ENCODE measurements at places on chromosomes 12 and 14. TPM values are rescaled to one million over a fixed set of nuclear protein-coding genes. Genes with fewer than 3 reads are reported as not detected.

- DNase-seq, result peak; percentile 75
Observed at GRCh38 chr14:103207388-103208072, 84.3 kb downstream of the TNFAIP2 start.

The OR6C4 gene
- polyA plus RNA-seq, result not detected

DNA sequence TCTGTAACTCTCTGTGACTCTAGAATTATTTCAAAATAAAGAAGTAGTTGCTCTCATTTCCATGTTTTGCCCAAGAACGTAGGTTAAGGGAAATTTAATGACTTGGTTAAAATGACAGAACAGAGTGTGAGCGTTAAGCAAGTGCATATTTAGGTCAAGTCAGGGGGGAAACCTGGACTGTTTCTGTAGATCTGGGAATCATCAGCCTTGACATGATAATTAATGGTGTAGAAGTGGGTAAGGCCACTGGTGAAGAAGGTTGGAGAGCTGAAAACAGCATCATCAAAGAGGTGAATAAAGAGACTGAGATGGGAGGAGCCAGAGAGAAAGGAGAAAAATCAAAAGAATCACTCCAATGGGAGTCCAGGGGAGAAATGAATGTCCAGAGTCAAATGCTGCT, 49.4 kb upstream of the STK38L start:
- DNase-seq, result no peak

- no peak for DNase-seq
Observed at GRCh38 chr14:105398726-105399465, 558 bp downstream of the TEX22 start.

DNA sequence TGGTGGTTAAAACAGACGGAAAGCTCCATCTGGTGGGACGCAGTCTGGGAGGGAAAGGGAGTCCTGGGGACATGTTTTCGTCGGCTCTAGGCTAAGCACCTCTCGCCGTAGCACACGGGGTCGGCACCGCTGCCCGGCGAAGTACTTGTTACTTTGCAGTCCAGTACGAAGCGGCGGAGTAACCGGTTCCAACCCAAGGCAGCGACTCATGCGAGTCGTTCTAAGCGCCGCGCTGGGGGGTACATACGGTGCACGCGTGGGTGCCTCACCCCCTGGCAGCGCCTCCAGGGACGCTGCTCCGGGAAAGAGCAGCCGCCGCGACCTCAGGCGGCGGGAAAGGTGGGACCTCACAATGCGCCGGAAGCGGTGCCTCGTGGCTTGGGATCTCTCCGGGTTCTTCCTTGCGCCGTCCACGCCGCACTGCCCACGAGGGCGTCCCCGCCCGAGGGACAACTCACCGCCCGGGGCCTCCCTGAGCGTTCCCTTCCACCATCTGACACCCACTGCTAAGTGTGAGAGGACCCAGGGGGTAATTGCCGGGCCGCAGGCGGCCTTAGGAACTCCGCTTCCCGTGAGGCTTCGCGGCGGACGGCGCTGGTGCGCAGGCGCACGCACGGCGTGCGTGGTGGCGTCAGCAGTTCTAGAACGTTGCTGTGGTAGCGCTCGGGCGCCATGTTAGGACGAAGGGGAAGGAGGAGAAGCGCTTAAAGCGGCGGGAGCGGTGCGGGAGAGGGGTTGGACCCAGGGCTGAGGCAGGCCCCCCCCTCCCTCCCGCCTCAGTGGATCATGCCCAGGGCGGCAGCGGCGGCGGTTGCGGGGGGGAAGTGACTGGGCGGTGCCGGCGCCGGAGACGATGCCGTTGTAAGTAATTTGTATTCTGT, at the start of gene PAPOLA:
Gene PAPOLA, plus strand, starts transcription at position 643 of the 881 bp plus-strand sequence. Its CDS starts 211 bp downstream, at position 854.
- DNase-seq, result peak; percentile 99

DNA sequence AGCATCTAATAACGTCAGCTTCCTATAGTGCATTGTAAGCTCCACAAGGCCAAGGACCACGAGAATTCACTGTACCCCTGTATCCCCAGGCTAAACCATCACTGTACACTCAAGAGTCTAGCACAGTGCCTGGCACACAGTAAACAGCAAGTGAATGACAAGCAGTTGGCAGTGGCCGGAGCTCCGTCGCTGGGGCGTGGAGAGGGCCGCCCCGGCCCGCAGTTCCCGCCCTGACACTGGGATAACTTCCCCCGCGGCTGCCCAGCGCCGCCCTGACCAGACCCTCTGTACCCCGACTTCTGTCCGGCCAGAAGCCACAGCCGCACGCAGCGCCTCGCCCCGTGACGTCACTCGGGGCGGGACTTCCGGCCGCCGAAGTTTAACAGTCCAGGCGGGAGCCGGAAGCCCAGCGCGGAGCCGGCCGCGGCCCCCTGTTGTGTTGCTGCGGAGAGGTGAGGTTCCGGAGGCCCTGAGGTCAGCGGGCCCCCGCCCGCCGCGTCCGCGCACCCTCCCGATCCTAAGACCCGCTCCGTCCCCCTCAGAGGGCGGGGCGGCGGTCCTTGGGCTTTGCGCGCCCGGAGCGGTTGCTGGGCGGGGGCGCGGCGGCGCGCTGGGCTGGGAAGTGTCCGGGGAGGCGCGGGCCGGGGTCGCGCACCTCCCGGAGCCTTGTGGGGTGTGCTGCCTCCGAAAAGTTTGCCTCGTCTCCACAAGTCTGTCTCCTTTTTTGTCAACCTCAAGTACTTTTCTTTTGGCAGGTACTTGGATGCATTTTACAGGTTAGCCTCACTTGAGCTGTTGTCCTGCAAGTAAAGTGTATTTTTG, at the start of gene NEDD1:
Gene NEDD1, plus strand, starts transcription at position 409 of the 822 bp plus-strand sequence. CDS start 2,503 bp downstream, outside the sequence.
- peak; percentile 96 for DNase-seq

- peak; percentile 56 for DNase-seq
Observed at GRCh38 chr14:104573930-104574329, 5.6 kb upstream of the C14orf180 start.

The KRT83 gene
- polyA plus RNA-seq, result not detected

DNA sequence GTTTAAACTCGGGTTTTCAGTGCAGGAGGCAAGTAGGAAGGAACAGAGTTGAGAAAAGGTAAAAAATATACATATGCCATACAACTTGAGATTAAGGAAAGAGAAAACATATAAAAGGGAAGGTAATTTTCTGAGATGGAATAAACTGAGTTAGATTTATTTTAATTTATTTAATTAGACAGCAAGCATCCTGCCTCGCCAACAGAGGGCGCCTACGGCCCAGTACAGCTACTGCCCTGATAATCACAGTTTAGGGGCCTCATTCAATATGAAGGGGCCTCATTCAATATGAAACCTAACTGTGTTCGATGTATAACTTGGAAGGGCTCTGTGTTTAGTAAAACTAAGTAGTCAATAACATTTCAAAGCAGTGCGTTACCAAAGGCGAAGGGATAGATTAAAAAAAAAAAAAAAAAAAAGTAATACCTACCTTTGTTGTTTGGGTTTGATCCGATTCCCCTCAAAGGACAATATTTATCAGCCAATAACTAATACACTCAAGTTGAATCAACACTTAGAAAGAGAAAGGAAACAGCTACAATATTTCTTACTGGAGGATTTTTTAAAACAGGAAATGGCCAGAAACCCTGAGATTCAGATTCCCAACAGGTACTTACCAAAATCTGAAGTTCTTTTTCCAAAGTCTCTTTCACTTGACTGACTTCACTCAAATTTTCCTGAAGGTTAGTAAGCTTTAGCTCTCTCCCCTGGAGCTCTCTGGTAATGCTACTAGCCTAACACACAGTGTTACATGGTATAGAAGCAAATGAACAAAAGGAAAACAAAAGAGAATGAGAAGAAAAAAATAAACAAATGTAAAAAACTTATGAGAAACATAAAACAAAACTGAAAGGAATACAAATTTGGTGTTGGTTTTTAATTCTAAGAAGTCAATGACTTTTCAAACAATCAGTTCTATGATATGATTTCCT, 70.0 kb upstream of the VPS33A start:
- DNase-seq, result no peak

- DNase-seq, result peak; percentile 47
Observed at GRCh38 chr12:14111230-14111865, 129.9 kb upstream of the GRIN2B start.

DNA sequence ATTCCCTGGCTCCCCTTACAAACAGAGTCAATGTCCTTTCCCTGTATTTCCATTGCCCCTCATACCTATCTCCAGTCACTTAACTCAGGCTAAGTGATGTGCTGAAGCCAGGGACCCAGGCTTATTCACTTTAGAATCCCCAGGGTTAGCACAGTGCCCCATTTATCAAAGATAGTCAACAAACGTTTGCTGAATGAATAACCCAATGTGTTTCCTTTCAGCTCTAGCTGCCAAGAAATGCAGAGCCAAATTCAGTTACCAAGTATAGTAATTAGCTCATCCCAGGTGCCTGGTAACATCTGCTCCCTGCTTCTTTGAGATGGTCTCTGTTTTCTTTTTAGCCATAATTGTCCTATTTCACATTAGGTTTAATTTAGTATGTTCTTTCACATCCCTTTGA, 189.5 kb downstream of the PHLDA1 start:
- DNase-seq, result no peak

DNA sequence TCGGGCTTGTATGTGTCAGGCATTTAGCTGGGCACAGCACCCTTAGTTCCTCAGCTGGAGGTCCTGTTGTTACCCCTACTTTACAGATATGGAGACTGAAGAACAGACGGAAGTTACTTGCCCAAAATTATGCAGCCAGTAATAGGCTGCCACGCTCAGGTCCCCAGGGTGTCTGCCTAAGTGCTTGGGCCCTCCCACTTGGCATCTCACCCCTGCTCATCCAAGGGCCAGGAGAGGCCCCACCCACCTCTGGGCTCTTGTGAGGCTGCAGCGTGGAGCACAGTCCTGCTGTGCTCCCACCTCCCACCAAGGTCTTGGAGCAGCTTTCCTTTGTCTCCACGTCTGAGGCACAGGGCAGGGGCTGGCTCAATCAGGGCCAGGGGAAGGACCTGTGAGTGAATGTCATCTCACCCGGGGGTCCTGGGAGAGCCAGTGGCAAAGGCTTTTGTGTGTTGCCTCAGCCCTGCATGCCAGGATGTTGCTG, 64.6 kb downstream of the BEGAIN start:
- no peak for DNase-seq

Data from kidney (tissue), 22 donors.